GM13976 (cell line): ENCODE measurements at places on chromosomes 2 and 18.
A peak's percentile ranks its signal among the peaks of the same experiment; 100 is the strongest.

- no peak for DNase-seq
Measured at GRCh38 chr2:230356084-230356483, 29.1 kb downstream of the SP140L start.

DNA sequence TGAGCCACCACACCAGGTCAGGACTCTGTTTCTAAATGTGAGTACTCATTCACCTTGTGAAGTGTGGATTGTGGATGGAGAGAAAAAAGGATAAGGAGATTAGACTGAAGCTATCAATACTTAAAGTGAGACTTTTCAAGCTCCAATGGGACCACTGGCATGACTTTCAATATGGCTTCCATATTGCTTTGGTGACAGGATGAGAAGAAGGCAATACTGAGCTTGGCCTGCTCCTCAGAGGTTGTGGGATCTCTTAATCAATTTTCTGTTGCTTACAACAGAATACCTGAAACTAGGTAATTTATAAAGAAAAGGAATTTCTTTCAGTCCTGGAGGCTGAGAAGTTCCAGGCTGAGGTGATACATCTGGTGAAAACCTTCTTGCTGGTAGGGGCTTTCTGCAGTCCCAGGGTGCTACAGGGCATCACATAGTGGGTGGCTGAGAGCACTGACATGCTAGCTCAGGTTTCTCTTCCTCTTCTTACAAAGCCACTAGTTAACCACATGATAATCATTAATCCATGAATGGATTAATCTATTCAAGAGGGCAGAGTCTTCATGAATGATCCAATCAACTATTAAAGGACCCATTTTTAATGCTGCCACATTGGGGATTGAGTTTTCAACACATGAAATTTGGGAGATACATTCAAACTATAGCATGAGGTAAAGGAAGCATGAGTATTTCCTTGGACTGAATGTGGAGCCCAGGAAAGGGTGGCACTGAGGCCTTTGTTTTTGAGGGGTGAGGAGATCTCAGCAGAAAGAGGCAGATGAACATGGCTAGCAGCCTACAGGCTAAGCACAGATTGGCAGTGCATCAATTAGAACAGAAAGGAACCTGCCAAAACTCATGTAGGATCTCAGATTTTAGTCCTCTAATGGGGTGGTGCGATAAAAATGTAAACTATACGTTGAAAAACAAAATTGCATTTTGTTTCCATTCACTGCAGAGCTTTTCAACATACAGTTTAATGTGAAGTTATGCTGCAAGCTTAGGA is 274.5 kb downstream of the PIK3C3 start:
- no peak for DNase-seq

DNA sequence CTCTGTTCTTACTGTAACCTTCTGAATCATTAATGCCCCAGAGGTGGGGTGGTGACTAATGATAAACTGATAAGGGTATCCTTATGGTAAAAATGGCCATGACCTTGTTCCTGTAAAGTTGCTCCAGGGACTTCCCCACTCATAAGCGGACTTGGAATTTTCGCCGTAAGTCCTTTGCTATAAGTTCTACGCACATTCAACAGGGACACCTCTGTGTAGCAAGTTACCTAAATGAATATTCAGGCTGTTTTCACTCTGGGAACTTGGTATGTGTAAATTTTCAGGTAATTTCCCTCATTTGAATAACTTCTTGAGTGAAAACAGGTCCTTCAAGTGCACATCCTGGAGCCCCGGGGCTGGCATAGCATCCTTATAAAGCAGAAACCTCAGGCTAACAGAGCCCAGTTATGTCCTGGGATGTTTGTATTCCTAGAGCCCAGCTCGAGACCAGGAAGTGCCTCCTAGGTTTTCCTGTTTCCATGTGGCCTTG is 9.4 kb upstream of the AGFG1 start:
- DNase-seq: peak; percentile 48

DNA sequence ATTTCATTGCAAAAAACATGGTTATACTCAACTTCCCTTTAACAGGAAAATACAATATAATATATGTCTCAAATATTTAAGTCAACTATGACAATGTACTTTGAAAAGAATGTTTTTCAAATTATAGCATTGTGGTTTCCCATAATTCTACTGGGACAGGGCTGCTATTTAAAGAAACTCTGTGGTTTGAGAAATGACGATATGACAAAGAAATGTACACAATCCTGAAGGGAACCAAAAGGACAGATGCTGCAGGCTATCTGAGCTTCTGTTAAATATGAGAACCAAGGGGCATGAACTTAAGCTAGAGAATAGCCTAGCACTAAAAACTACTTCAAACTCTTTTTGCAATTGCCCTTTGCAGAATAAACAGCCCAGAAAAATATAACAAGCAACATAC is 415.9 kb downstream of the GRB14 start:
- DNase-seq: no peak
